Testis (tissue), 5 donors: ENCODE measurements at places on chromosomes 16 and 17. TPM values are rescaled to one million over a fixed set of nuclear protein-coding genes. Genes with fewer than 3 reads are reported as not detected.

Gene MSLN
- total RNA-seq, result 1.5 TPM

Gene HBA1
- not detected for total RNA-seq

Gene TMEM132E
- total RNA-seq, result 2.6 TPM

Gene SEC14L5
- total RNA-seq, result 1.2 TPM

Gene C1QBP
- total RNA-seq, result 151 TPM

Gene MMP28
- 237 TPM for total RNA-seq

Gene C16orf86
- total RNA-seq, result 43.4 TPM

Gene TBC1D3K
- 2.0 TPM for total RNA-seq

Gene MMP25
- total RNA-seq, result 1.5 TPM

Gene ERN2
- 0.94 TPM for total RNA-seq

Gene MMP2
- total RNA-seq, result 111 TPM

Gene KRTAP4-6
- not detected for total RNA-seq

Gene ABCC11
- 6.8 TPM for total RNA-seq

Gene MILR1
- 5.5 TPM for total RNA-seq

Gene RAB11FIP4
- total RNA-seq, result 44.3 TPM

Gene TMEM238L
- total RNA-seq, result not detected

Gene KRTAP4-3
- not detected for total RNA-seq

Gene KRT15
- 19.4 TPM for total RNA-seq

Gene MYH13
- total RNA-seq, result 0.47 TPM

Gene NAGS
- total RNA-seq, result 3.1 TPM

Gene TMEM235
- total RNA-seq, result not detected

Gene TMEM107
- total RNA-seq, result 17.2 TPM

Gene CLEC3A
- total RNA-seq, result 0.55 TPM
